ENCODE measurements at places on chromosomes 11 and 22.
A peak's percentile ranks its signal among the peaks of the same experiment; 100 is the strongest.

DNA sequence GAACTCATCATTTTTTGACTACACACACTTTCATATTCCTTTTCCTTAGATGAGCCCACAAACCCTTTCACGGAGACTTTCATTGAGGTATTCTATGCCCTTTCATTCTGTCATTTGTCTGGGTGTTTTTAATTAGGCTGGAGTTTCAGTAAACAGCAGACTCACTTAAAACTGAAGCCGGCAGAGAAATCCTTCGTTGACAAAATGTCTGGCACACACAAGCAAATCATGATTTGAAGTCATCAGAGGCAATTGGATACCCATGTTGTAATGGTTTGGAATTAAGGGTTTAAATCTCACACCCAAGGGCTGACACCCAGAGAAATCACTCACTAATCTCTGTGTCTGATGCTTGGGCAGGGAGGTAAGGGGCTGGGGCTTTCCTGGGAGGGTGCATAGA is 127.1 kb downstream of the EHF start:
- H3K36me3 ChIP-seq: no peaks in the 10 kb centered on the region
- H3K4me3 ChIP-seq: no peak overlapping the region
- no peaks in the 10 kb centered on the region for H3K4me1 ChIP-seq
- DNase-seq: no peak
- peaks cover 7% of the 10 kb centered on the region for H3K27me3 ChIP-seq

DNA sequence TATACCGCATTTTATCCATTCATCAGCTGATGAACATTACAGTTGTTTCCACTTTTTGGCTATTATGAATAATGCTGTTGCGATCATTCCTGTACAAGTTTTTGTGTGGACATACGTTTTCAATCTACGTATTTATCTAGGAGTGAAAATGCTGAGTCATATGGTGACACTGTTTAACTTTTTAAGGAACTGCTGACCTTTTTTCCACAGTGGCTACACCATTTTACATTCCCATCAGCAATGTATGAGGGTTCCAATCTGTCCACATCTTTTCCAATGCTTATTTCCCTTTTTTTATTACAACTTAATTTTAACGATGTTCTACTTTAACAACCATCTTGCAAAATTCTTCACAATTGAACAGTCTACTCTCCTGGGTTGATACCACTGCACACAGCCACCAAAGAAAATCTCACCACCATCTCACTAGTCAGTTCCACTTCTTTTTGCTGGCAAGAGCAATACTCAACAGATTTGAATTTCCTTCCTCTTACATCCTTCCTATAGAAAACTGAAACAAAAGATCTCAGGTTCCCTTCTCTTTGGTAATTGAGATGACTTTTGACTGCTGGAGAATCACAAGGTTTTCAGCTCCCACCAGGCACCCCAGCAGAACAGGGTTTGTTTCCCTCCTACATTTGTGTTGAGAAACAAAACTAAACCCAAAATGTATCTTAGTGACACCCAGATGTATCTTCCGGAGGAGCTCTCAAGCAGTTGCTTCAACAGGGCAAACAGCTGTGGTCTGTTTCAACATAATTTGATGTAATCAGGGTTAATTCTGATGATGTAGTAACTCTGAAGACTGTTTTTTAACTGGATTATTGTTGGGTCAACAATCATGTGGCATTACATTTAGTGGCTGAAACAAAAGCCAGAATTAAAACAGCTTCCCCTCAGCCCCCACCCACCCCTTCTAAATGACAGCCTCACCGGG is 7.0 kb upstream of the GAB2 start:
- no peak overlapping the region for H3K4me3 ChIP-seq
- peaks cover 46% of the 10 kb centered on the region for H3K4me1 ChIP-seq
- H3K27ac ChIP-seq: peak overlapping the region; percentile 73
- H3K36me3 ChIP-seq: peaks cover 4% of the 10 kb centered on the region

DNA sequence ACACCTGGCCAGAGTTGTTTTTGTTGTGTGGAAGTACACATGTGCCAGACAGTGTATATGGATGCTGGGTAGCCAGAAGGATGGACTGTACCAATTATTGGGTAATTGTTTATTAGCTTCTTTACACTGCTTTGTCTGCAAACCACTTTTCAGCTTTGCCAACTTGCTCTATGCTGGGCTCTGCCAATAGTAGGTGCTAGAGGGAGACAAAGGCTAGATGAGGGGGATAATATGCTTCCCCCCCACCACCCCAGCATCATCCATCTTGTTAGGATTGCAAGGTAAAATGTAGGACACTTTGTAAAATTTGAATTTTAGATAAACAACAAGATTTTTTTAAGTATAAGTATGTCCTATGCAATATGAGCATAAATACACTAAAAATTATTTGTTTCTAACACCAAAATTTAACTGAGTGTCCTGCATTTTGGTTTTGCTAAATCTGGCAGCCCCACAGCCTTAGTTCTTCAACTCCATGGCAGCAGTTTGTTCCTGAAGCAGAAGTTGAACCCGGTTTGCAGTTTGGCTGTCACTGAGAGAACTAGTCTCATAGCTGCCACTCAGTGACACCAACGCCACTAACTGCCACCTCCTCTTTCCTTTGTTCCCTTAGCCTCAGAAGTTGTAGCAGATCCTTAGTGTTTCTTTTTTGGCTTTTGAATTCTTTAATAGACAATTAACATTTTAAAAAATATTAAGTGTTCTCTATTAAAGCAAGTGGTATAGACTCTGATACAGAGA is 78.8 kb downstream of the CCDC81 start:
- H3K4me1 ChIP-seq: peaks cover 3% of the 10 kb centered on the region
- no peak overlapping the region for H3K4me3 ChIP-seq
- no peaks in the 10 kb centered on the region for H3K36me3 ChIP-seq
- no peak for DNase-seq

DNA sequence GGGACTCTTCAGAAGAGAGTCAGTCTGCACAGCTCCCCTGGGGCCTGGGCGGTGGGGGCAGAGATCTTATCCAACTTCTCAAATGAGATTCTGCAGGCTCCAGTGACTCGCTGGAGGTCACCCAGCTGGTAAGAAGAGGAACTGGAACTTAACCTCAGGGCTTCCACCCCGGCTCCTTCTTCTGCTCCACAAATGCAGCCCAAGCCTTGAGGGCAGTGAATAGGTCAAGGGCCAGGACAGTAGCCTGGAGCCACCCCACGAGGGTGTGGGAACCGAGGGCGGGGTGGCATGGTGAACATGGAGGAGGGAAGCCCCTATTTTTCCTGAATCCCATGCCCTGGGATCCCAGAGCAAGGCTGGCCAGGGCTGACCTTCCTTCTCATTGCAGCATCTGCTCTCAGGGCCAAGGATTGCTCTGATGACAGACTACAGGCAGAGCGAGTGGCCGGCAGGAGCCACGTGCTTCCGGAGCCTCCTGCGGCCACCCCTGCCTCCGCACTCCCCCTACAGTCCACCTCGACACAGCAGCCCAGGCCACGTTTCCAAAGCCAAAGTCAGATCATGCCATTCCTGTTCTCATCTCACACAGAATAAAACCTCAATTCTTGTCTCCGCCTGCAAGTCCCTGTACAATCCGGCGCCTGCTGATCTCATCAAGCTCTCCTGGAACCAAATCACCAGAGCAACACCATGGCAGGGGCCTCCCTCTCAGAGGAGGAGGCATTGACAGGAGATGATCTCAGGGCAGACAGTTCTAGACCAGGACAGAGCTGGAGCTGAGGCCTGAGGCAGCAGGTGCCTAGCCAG is 21.1 kb upstream of the UPK3A start:
- peaks cover 9% of the 10 kb centered on the region for H3K4me1 ChIP-seq
- H3K27me3 ChIP-seq: peaks cover 16% of the 10 kb centered on the region
- H3K4me3 ChIP-seq: no peak overlapping the region
- H3K27ac ChIP-seq: no peak overlapping the region
- H3K36me3 ChIP-seq: no peaks in the 10 kb centered on the region
- no peak for DNase-seq

- H3K27ac ChIP-seq: peak overlapping the region; percentile 64
- H3K36me3 ChIP-seq: peaks cover 66% of the 10 kb centered on the region
- H3K4me3 ChIP-seq: peak overlapping the region; percentile 89
- no peaks in the 10 kb centered on the region for H3K27me3 ChIP-seq
- peaks cover 46% of the 10 kb centered on the region for H3K4me1 ChIP-seq
- no peak for DNase-seq
Measured at GRCh38 chr11:65862941-65863888, 3.0 kb downstream of the MUS81 start.

- no peaks in the 10 kb centered on the region for H3K36me3 ChIP-seq
- H3K27me3 ChIP-seq: peaks cover 16% of the 10 kb centered on the region
- no peak overlapping the region for H3K4me3 ChIP-seq
- no peaks in the 10 kb centered on the region for H3K4me1 ChIP-seq
- no peak overlapping the region for H3K27ac ChIP-seq
Measured at GRCh38 chr11:129737831-129738230, 77.8 kb upstream of the TMEM45B start.

GRCh38 chr11:4006946-4007680 is 87.5 kb upstream of the RRM1 start:
- no peak for DNase-seq
- H3K4me3 ChIP-seq: no peak overlapping the region
- peaks cover 21% of the 10 kb centered on the region for H3K36me3 ChIP-seq
- H3K27me3 ChIP-seq: no peaks in the 10 kb centered on the region
